Spinal cord (tissue), 10 donors: ENCODE measurements at places on chromosomes 2 and 18. TPM values are rescaled to one million over a fixed set of nuclear protein-coding genes. Genes with fewer than 3 reads are reported as not detected.

DNA sequence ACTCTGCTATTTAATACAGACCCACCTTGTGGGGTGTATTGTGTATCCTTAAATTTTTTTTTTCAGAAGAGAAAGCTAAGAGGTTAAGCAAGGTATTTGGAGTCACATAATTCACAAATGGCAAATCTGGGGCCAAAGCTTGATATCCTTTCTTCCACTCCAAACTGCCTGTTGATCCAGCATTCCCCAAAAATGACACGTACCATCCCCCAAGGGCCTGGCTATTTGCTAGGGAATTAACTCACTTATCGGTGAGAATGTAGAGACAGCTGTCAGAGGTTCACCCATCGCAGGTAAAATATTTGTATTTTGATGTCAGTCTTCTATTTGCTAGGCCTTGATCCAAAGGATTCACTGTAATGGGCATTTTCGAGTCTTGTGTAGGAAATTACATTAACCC lies 103.6 kb upstream of the FZD7 start:
- no peak for DNase-seq

DNA sequence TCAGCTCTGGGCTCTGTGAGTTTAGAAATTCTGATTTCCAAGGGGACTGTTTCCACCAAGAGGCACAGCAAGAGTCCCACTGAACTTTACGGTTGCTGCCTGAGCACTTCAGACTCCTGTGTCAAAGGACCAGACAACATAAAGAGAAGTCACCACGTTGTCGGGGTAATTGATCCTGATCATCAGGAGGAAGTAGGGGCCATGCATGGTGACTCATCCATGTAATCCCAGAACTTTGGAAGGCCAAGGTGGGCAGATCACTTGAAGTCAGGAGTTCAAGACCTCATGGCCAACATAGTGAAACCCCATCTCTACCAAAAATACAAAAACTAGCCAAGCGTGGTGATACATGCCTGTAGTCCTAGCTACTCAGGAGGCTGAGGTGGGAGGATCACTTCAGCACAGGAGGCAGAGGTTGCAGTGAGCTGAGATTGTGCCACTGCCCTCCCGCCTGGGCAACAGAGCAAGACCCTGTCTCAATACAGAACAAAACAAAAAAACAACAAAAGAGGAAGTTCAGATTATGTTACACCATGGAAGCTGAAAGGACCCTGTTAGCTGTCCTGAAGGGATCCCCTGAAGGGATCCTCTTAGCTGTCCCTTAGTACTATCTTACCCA lies 9.4 kb upstream of the ASXL2 start:
- DNase-seq: no peak

GRCh38 chr18:80022613-80023012 lies 11.6 kb upstream of the RBFA start:
- DNase-seq: no peak

Gene BCL2L11
- 11.6 TPM for total RNA-seq
